Fibroblast of villous mesenchyme (primary cell): ENCODE measurements at places on chromosomes 16 and 17. TPM values are rescaled to one million over a fixed set of nuclear protein-coding genes. Genes with fewer than 3 reads are reported as not detected.

Gene ADAM11
- total RNA-seq: 0.32 and 0.43 TPM in 2 replicates

Gene HS3ST2
- total RNA-seq: not detected in 2 replicates

Gene SLC9A5
- 1.9 and 2.2 TPM in 2 replicates for total RNA-seq

Gene IL21R
- total RNA-seq: 0.43 and 1.9 TPM in 2 replicates
